Right kidney (tissue), 9 donors: ENCODE measurements at places on chromosomes 3 and 15.
A peak's percentile ranks its signal among the peaks of the same experiment; 100 is the strongest.

GRCh38 chr3:32978331-32978730 lies 26.9 kb downstream of the CCR4 start:
- no peak for DNase-seq

DNA sequence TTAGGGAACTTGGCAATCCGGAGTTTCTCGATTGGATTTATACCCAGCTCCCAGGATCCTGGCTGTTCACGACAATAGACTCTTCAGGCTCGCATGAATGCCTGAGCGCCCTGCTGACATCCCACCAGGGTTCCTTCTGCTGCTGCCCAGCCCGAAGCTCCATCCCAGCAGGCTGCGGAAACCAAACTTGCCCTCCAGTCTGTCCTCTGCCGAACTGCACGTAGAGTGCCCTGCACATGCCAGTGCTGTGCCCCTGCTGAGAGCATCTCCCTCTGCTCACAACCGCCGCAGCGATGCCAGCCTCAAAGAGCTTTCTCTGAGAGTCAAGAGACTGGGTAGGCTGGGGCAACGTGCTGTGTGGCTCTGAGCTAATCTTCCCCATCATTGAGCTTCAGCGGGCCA lies 6.9 kb downstream of the ADAMTS7 start:
- peak; percentile 10 for DNase-seq

GRCh38 chr3:106678657-106679390 lies 698.4 kb upstream of the CCDC54 start:
- no peak for DNase-seq

GRCh38 chr3:46709721-46710120 lies 7.9 kb downstream of the PRSS50 start:
- no peak for DNase-seq

DNA sequence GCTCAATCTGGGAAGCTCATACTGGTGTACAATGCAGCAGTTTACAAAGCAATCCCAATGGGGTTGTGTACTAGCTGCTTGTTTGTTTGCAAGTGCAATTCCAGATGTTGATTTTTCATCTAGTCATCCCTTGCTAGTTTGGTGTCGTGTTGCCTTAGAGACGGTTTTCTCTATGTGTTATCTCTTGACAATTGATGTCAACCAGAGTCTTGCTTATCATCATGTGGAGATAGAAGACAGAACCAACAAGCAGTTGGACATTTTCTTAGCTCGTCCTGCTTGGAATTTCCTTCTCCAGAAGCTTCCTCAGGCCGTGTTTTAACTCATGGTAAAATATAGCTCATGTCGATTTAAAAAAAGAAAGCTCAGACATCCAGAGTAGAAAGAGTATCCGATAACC lies 262.0 kb upstream of the KCNH8 start:
- DNase-seq: no peak

DNA sequence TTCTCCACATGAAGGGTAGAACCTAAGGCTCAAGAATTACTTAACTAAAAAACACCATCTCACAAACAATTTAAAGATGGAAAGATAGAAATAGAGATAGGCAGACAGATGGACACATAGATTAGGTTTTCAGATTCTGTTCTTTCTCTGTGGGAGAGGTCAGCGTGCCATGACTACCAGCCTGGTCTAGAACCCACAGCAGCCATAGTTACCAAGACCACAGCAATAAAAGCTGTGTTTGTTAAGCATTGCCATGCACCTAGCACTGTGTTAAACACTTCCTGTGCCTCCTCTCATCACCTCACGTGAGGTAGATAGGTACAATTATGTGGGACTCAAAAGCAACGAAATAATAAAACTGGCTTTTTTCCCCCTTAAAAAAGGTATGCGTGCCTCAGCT lies 83.1 kb upstream of the TSEN2 start:
- no peak for DNase-seq

- no peak for DNase-seq
Measured at GRCh38 chr3:189756582-189757078, 125.4 kb downstream of the TP63 start.

- no peak for DNase-seq
Measured at GRCh38 chr3:72661115-72661457, 187.2 kb downstream of the SHQ1 start.

- no peak for DNase-seq
Measured at GRCh38 chr3:141259821-141260629, 28.4 kb downstream of the PXYLP1 start.

GRCh38 chr3:107142786-107143575 lies 234.3 kb upstream of the CCDC54 start:
- peak; percentile 19 for DNase-seq

DNA sequence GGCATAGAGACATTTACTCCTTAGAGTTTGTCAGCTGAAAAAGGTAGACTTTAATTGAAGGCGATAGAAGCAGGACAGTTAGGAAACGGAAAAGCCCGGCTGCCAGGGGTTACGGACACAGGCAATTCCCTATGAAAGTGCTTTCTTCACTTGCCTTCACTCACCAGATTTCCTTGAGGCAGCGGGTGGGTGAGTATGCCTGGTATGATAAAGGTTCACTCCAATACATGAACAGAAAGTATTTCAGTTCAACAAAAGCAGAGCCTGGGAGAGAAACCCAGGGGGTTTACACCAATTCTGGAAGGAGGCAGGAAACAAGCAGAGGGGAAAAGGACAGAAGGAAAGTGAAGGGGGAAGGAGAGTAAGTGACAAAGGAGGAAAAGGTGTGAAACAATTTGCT lies 53.9 kb downstream of the QTRT2 start:
- DNase-seq: no peak

DNA sequence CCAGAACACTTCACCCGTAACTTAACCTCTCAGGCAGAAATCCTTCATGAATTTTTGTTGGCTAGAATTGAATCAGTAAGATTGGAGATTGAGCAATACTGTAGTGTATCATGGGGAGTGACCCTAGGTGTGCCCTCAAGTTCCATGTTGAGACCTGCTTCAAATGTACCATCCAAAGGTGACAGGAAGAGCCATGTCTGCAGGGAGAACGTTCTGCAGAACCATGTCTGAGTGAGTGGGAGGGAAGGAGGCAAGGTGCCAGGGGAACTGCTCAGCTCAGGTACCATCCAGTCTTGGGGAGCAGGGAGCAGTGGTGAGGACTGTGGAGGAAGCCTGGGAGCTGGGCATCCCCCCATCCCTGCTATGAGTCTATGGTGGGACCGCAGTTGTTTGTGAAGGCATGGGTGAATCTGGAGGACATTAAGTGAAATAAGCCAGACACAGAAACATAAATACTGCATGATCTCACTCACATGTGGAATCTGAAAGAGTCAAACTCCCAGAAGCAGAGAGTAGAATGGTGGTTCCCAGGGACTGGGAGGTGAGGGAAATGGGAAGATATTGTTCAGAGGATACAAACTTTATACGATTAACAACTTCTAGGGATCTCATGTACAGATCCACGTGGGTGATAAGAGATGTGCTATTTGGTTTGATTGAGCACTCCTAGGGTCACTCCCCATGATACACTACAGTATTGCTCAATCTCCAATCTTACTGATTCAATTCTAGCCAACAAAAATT lies 23.3 kb downstream of the CFAP161 start:
- no peak for DNase-seq

GRCh38 chr3:73315706-73316105 lies 254.2 kb downstream of the EBLN2 start:
- peak; percentile 14 for DNase-seq

DNA sequence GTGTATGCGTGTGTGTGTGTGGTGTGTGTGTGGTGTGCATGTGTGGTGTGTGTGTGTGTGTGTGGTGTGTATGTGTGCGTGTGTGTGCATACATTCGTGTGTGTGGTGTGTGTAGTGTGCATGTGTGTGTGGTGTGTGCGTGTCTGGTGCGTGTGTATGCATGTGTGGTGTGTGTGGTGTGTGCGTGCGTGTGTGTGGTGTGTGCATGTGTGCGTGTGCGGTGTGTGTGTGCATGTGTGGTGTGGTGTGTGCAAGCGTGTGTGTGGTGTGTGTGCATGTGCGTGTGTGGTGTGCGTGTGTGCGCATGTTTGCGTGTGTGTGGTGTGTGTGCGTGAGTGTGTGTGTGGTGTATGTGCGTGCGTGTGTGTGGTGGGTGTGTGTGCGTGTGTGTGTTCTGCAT lies 210.4 kb downstream of the LRTM1 start:
- DNase-seq: no peak

GRCh38 chr15:77208241-77208640 lies 137.3 kb upstream of the TSPAN3 start:
- DNase-seq: no peak

DNA sequence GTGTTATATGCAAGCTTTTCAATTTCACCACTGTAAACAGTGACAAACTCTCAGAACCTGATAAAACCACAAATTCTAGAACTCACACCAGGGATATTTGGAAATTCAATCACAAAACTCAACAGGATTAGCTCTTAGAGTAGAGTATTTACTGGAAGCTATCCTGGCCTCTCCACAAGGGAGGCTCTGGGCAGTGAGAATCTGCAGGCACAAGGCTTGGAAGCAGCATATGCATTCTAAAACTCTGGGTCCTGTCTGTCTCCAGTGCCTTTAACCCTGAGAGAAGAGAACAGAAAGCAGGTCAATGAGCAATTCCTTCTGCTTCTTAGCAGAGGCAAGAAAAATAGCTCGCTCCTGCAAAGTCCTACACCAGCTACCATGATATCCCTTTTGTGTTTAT lies 23.4 kb downstream of the PLSCR4 start:
- no peak for DNase-seq

GRCh38 chr3:87351937-87352336 lies 75.6 kb upstream of the POU1F1 start:
- no peak for DNase-seq
